ENCODE measurements at places on chromosomes 7 and 10. TPM values are rescaled to one million over a fixed set of nuclear protein-coding genes. Genes with fewer than 3 reads are reported as not detected.
A peak's percentile ranks its signal among the peaks of the same experiment; 100 is the strongest.

DNA sequence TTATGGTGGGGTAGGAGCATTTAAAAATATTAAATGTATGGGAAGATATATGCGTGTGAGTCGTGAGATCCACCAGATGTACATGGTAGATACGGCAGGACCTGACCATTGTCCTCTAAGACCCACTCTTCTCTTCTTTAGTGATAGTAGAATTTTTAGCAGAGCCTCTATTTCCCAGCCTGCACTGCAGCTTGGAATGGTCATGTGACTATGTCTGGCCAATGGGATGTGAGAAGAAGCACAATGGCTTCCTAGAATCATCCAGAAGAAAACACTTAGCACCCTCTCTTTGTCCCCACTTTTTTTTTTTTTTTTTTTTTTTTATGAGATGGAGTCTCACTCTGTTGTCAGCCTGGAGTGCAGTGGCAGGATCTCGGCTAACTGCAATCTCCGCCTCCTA lies 86.6 kb upstream of the CYTH3 start:
- H3K27me3 ChIP-seq: no peaks in the 10 kb centered on the region
- no peak overlapping the region for H3K27ac ChIP-seq
- no peaks in the 10 kb centered on the region for H3K4me1 ChIP-seq
- H3K4me3 ChIP-seq: no peak overlapping the region

GRCh38 chr7:133301444-133301843 lies 48.6 kb downstream of the EXOC4 start:
- H3K27ac ChIP-seq: no peak overlapping the region
- DNase-seq: no peak
- H3K36me3 ChIP-seq: no peaks in the 10 kb centered on the region
- no peaks in the 10 kb centered on the region for H3K27me3 ChIP-seq

Gene SLC39A12
- not detected for total RNA-seq

GRCh38 chr10:121448766-121449421 lies 149.3 kb downstream of the FGFR2 start:
- H3K4me3 ChIP-seq: no peak overlapping the region
- no peaks in the 10 kb centered on the region for H3K36me3 ChIP-seq
- peaks cover 23% of the 10 kb centered on the region for H3K27me3 ChIP-seq
- no peak for DNase-seq
- H3K4me1 ChIP-seq: no peaks in the 10 kb centered on the region

Gene CALY
- total RNA-seq: 0.47 TPM

DNA sequence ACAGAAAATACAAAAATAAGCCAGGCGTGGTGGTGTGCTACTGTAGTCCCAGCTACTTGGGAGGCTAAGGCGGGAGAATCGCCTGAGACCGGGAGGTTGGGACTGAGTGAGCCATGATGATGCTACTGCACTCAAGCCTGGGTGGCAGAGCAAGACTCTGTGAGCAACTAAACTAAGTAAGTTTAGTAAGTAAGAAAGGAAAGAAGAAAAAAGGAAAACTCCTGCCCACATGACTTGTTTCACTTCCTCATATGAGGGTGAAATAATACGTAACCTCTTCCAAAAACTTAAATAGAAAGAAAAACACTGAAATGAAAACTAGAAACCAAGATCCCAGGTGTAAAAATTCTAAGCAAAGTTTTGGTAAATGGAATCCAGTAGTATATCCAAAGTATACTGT lies 79.6 kb downstream of the LARP4B start:
- H3K4me1 ChIP-seq: no peaks in the 10 kb centered on the region
- H3K36me3 ChIP-seq: 0 out of 2 replicates have a peak, but pooled peaks cover 6% of the 10 kb centered on the region
- no peak overlapping the region for H3K27ac ChIP-seq
- no peak for DNase-seq

Gene SEMA4G
- total RNA-seq: 29.4 TPM

GRCh38 chr7:27110186-27111031 lies 7.9 kb upstream of the HOXA2 start:
- peak overlapping the region; percentile 28 for H3K27ac ChIP-seq
- peaks cover 36% of the 10 kb centered on the region for H3K4me1 ChIP-seq
- H3K4me3 ChIP-seq: no peak overlapping the region

Gene NEURL1
- 1.4 TPM for total RNA-seq

DNA sequence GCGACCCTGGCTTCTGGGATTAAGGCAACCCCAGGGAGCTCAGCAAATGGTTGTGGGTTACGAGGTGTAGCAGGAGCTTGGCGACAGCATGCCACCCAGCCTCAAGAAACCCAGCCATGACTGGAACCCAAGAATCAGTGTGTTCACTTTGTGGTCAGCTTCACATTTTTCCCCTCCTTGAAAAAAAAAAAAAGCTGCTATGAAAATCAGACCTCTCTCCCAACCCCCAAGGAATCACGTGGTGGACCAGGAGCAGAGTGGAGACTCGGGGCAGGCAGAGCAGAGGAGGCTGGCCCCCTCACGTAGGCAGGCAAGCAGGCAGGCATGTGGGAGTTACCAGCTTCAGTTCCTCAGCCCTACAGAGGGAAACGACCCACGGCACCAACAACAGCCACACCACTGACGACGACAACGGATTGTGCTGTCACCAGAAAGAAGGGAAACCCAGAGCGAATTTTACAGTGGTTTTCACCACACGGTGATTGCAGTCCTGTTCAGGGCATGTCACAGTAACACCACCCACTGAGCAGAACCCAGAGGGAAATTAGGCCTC lies 203.4 kb downstream of the SLC25A13 start:
- no peak overlapping the region for H3K4me3 ChIP-seq
- H3K27me3 ChIP-seq: no peaks in the 10 kb centered on the region
- DNase-seq: no peak
- H3K4me1 ChIP-seq: no peaks in the 10 kb centered on the region

Gene CHCHD2
- 510 TPM for total RNA-seq

GRCh38 chr7:23925088-23925487 lies 215.1 kb downstream of the STK31 start:
- H3K27ac ChIP-seq: no peak overlapping the region
- H3K4me1 ChIP-seq: no peaks in the 10 kb centered on the region
- H3K36me3 ChIP-seq: no peaks in the 10 kb centered on the region
- no peak for DNase-seq
- no peak overlapping the region for H3K4me3 ChIP-seq

Gene SP8
- 0.76 TPM for total RNA-seq

DNA sequence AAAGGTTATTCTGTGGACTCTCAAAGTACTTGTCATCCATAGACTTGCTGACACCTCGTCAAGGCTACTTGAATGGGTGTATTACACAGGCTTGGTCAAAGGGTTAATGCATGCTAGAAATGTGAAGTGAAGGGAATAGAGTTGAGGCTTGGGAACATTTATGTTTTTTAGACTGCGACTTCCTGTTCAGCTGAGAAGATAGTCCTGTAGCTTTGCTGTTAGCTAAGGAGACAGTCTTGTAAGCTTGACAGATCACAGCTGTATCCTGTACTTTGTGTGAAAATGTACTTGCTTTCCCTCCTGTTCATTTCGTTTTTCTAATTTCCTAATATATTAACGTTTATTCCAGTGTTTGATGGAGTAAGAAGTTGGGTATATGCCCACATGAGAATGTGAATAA lies 52.1 kb downstream of the ADD3 start:
- H3K36me3 ChIP-seq: no peaks in the 10 kb centered on the region
- no peak overlapping the region for H3K27ac ChIP-seq
- no peaks in the 10 kb centered on the region for H3K4me1 ChIP-seq
- H3K27me3 ChIP-seq: no peaks in the 10 kb centered on the region
- H3K4me3 ChIP-seq: no peak overlapping the region
- DNase-seq: no peak

Gene SLC16A9
- 5.9 TPM for total RNA-seq

GRCh38 chr10:13224210-13224995 lies 9.8 kb downstream of the UCMA start:
- peaks cover 4% of the 10 kb centered on the region for H3K4me1 ChIP-seq
- no peaks in the 10 kb centered on the region for H3K36me3 ChIP-seq
- H3K4me3 ChIP-seq: no peak overlapping the region
- H3K27ac ChIP-seq: no peak overlapping the region
- no peaks in the 10 kb centered on the region for H3K27me3 ChIP-seq

GRCh38 chr10:22133749-22134624 lies 83.8 kb downstream of the EBLN1 start:
- H3K4me3 ChIP-seq: no peak overlapping the region
- no peaks in the 10 kb centered on the region for H3K4me1 ChIP-seq
- H3K27me3 ChIP-seq: no peaks in the 10 kb centered on the region
- DNase-seq: no peak
- H3K36me3 ChIP-seq: no peaks in the 10 kb centered on the region
- H3K27ac ChIP-seq: no peak overlapping the region

- no peak for DNase-seq
- no peak overlapping the region for H3K4me3 ChIP-seq
- H3K27me3 ChIP-seq: 0 out of 2 replicates have a peak, but pooled peaks cover 4% of the 10 kb centered on the region
- no peaks in the 10 kb centered on the region for H3K4me1 ChIP-seq
- H3K36me3 ChIP-seq: no peaks in the 10 kb centered on the region
Measured at GRCh38 chr7:118039963-118040489, 143.9 kb upstream of the LSM8 start.

DNA sequence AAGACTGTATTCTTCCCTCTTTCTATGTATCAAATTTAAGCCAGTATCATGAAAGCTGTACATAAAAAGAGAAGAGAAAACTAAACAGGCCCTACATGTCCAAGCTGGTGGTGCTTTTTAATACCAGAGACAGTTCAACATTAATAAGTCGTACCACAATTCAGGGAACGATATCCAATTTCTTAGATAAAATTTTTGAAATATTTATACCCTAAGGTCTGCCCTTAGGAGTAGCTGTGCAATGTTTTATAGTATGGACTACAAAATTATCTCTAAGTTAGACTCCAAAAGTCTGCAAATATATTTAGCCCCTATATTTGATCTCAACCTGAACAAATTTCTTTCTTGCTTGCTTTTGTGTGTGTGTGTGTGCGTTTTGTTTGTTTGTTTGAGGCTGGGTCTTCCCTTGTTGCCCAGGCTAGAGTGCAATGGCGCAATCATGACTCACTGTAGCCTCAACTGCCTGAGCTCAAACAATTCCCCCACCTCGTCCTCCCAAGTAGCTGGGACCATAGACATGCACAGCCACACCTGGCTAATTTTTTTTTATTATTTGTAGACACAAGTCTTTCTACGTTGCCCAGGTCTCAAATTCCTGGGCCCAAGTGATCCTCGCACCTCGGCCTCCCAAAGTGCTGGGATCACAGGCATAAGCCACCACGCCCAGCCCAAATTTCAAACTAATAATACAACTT lies 13.2 kb downstream of the ARHGAP19 start:
- no peaks in the 10 kb centered on the region for H3K27me3 ChIP-seq
- H3K27ac ChIP-seq: no peak overlapping the region
- no peak overlapping the region for H3K4me3 ChIP-seq
- DNase-seq: no peak

Gene NRCAM
- total RNA-seq: 0.15 TPM

DNA sequence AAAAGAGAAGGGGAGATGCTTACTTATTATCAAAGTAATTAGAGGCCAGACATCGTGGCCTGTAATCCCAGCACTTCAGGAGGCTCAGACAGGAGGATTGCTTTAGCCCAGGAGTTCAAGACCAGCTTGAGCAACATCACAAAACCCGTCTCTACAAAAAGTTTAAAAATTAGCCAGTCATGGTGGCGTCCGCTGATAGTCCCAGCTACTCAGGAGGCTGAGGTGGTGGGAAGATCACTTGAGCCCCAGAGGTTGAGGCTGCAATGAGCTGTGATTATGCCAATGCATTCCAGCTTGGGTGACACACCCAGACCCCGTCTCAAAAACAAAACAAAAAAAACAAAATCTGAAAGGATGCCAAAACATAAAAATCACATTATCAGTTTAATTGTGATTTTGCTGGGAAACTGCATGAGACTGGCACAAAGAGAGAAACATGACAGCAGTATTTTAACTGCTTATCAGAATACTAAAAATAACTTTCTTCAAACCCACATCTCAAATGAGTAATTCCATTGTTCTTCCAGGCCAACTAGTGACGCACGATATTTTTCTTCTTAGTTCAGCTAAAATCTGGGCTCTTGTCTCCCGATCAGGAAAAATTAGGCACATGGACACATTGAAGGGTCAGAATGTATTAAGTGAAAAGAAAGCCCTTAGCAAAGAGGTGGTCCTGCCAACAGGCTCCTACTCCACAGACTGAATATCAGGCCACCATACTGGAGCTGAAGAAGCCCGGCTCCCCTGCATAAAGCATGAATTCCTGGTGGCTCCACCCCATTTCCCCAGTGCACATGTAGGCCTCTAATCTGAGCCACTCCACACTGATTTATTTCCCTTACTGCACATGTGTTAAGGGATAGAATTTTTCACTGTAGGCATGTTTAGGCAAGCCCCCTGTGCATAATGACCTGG lies 9.6 kb upstream of the CCM2 start:
- peaks cover 24% of the 10 kb centered on the region for H3K4me1 ChIP-seq
- DNase-seq: no peak
- H3K36me3 ChIP-seq: peaks cover 8% of the 10 kb centered on the region
- no peaks in the 10 kb centered on the region for H3K27me3 ChIP-seq
- no peak overlapping the region for H3K4me3 ChIP-seq

- H3K4me3 ChIP-seq: no peak overlapping the region
- no peak overlapping the region for H3K27ac ChIP-seq
- peaks cover 12% of the 10 kb centered on the region for H3K4me1 ChIP-seq
- no peaks in the 10 kb centered on the region for H3K36me3 ChIP-seq
- H3K27me3 ChIP-seq: no peaks in the 10 kb centered on the region
- DNase-seq: no peak
Measured at GRCh38 chr7:44530990-44531389, 10.1 kb downstream of the NPC1L1 start.

DNA sequence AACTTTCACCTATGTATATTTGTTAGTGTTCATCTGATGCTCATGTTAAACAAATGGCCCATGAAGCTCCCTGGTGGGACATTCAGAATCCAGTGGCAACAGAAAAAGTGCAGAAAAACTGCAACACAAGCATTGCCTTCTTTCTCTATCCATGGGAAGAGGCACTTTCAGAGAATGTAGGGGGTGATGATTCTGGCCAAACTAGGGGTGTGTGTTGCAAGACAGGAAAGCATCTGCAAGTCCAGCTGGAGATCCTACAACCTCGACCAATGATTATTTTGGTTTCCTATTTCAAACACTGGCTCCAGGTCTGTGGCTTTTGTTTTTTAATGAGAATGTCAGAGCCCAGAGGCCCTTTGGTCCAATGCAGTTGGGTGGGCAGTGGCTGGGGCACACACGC lies 198.7 kb downstream of the CXCL12 start:
- H3K27me3 ChIP-seq: no peaks in the 10 kb centered on the region
- no peak overlapping the region for H3K27ac ChIP-seq
- H3K36me3 ChIP-seq: no peaks in the 10 kb centered on the region
- no peak overlapping the region for H3K4me3 ChIP-seq
- no peaks in the 10 kb centered on the region for H3K4me1 ChIP-seq

GRCh38 chr10:116080553-116080952 lies 192.5 kb downstream of the GFRA1 start:
- H3K4me3 ChIP-seq: no peak overlapping the region
- H3K4me1 ChIP-seq: peaks cover 5% of the 10 kb centered on the region
- H3K27me3 ChIP-seq: peaks cover 55% of the 10 kb centered on the region
- peak; percentile 16 for DNase-seq
- H3K27ac ChIP-seq: no peak overlapping the region
- no peaks in the 10 kb centered on the region for H3K36me3 ChIP-seq

Gene MAGI2
- 0.22 TPM for total RNA-seq

Gene PLEKHS1
- not detected for total RNA-seq

Gene PVRIG
- 0.30 TPM for total RNA-seq

DNA sequence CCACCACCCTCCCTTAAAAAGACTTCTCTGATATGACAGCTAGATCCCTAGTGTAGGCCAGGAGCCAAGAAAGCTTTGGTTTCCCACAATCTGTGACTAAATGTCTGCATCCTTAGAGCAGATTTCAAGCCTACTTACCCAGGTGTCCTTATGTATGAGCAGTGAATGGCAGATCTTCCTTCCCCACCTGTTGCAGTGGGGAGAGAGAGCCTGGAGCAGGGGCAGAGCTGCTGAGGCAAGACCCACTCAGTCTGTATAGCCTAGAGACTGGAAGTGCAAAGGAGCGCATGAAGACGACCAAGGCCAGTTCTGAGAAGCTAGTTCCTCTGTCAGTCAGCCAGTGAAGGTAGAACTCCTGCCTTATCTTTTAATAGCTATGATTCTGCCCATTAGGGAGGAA lies 180.1 kb downstream of the GRM3 start:
- no peak overlapping the region for H3K27ac ChIP-seq
- DNase-seq: no peak
- H3K27me3 ChIP-seq: no peaks in the 10 kb centered on the region
- no peaks in the 10 kb centered on the region for H3K4me1 ChIP-seq
- H3K36me3 ChIP-seq: no peaks in the 10 kb centered on the region
